ENCODE measurements at places on chromosomes 11 and 22.

- DNase-seq, result no peak
Observed at GRCh38 chr22:41140365-41140957, 48.1 kb downstream of the EP300 start.

GRCh38 chr22:44196731-44197131, 16.0 kb downstream of the PARVG start:
- no peak for DNase-seq

- DNase-seq, result no peak
Observed at GRCh38 chr11:110126936-110127335, 33.7 kb downstream of the ZC3H12C start.

- DNase-seq, result no peak
Observed at GRCh38 chr11:20068691-20069090, 91.6 kb downstream of the DBX1 start.

- DNase-seq, result no peak
Observed at GRCh38 chr11:27357250-27357649, 5.8 kb downstream of the CCDC34 start.

GRCh38 chr11:115193914-115194801, 310.1 kb downstream of the CADM1 start:
- DNase-seq, result peak; percentile 84

DNA sequence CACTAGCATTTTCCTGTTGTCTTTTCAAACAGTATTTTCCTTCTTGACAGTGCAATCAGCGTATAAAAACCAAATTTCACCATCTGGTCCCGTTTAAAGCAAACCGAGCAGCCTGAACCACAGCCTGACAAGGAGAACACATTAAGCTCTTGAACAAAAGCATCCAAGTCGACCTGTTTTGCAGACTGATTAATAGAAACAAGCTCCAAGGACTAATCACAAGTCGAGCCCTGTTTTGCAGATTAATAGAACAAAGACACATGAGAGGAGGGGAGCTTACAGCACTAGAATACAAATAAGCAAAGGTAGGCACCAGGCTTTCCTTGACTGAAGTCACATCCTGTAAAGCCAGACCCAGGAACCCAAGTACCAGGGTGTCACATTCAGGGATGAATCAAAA, 104.8 kb downstream of the MPPED2 start:
- no peak for DNase-seq

- DNase-seq, result peak; percentile 72
Observed at GRCh38 chr11:76248210-76248609, 41.9 kb upstream of the WNT11 start.

DNA sequence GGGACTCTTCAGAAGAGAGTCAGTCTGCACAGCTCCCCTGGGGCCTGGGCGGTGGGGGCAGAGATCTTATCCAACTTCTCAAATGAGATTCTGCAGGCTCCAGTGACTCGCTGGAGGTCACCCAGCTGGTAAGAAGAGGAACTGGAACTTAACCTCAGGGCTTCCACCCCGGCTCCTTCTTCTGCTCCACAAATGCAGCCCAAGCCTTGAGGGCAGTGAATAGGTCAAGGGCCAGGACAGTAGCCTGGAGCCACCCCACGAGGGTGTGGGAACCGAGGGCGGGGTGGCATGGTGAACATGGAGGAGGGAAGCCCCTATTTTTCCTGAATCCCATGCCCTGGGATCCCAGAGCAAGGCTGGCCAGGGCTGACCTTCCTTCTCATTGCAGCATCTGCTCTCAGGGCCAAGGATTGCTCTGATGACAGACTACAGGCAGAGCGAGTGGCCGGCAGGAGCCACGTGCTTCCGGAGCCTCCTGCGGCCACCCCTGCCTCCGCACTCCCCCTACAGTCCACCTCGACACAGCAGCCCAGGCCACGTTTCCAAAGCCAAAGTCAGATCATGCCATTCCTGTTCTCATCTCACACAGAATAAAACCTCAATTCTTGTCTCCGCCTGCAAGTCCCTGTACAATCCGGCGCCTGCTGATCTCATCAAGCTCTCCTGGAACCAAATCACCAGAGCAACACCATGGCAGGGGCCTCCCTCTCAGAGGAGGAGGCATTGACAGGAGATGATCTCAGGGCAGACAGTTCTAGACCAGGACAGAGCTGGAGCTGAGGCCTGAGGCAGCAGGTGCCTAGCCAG, 21.1 kb upstream of the UPK3A start:
- peak; percentile 92 for DNase-seq

DNA sequence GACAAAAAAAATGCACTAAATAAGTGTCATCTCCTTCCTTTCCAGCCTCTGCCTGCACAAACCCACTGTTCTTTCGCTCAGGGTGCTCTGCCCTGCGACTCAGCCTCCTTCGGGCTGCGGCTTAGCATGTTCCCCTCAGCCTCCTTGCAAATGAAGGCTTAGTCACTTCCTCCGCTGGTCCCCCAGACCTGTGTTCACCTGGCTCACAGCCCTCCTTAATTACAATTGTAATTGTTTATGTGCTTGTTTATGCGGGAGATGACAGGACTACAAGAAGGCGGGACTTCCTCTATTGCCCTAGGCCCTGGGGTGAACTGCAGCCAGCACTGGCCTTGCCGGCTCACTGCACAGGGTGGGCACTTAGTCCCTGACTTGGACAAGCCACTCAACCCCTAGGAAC, 303.6 kb downstream of the KIRREL3 start:
- DNase-seq, result peak; percentile 90

DNA sequence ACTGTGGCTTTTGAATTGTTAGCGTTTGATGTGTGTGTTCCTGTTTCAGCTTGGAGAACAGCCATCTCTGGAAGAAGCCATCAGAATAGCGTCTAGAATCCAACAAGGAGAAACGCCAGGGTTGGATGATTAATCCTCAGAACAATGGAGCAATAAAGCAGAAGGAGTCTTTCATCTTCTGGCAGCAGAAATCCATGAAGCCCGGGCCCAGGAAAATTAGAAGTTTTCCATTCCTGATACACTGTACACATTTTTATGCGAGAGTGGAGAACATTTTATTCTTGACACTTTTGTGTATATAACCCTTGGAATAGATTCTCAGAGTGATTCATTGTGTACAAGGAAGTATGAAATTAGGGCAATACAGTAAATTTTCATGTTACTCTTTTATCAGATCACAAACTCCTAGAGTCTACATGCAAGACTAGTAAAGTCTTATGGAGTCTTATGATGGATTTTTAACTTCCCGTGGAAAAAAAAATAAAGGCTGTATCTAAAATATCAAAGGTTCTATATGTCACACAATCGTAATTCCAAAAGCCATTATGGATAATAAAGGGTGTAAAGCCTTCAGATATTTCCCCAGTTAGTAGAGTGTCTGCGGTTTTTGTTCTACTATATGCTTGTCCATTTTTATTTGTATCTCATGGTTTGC, 45.9 kb upstream of the WEE1 start:
- DNase-seq, result no peak

GRCh38 chr11:47908198-47908597, 60.0 kb upstream of the NUP160 start:
- DNase-seq, result no peak

GRCh38 chr11:67098799-67099429, 20.1 kb upstream of the KDM2A start:
- no peak for DNase-seq

DNA sequence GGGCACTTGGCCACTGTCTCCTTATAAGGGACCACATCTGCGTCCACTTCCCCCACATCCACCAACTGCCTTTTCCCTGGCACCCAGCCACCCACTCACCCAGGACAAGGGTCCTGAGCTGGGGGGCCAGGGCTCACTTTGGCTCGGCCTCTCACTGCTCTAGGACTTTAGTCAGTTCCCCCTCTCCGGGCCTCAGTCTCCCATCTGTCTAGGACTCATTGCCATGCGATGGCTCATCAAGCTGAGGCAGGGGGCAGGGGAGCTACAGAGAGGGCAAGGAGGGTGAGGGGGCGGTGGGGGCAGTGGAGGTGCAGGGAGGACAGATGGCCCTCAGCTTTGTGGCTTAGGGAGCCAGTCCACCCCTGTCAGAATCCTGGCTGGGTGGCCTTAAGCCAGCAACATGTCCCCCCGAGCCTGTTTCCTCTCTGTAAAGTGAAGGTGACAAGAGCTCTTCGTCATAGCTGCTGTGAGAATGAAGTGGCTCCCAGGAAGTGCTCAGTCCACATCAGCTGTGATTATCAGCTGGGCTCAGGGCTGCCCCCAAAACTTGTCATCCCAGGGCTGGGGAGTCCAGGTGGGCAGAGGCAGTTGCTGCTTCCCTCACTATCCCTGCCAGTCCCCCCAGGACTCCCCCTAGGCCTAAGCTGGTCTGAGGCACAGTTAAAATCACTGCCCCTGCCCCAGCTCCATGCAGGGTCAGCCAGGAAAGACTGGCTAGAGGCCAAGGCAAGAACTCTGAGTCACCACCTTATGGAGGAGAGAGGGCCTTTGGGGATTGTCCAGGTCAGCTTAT, 14.9 kb downstream of the RAC2 start:
- DNase-seq, result no peak

DNA sequence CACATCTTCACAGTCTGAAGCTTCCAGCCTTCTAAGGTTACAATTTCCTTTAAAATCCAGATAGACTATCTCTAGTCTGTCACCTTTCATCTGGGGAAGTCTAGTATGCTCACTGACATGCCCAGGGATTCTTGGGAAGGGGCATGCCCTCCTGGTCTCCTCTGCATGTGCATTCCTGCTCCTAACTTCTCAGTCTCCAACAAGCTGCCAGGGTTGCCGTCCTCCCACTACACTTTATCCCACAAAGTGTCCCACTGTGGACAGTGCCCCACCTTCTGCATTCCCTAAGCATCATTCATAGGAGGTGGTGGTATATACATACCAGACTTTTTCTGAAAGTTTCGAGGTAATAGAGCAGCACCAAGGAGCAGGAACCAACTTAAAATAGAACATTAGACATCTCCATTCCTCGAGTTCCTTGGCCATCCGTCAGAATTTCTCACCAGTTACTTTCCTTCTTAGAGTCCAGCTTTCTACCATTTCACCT, 28.7 kb downstream of the EIF3F start:
- DNase-seq, result peak; percentile 23

DNA sequence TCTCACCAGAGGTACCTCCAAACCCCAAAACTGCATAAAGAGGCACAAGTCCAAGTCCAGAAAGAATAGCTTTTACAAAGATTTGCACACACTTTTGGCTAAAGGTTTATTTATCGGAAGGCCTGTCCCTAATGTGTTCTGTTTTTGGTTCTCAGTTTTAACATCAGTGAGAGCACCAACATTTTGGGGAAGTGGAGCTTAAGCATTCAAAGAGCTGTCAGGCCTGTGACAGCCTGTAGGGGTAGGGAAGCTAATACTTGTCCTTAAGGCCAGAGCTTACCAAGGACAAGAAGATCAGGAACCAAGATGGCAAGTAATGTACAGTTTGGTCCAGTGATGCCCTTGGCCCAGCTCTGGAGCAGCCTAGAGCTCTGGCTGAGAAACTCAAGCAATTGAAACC, 38.9 kb upstream of the SCUBE2 start:
- no peak for DNase-seq

DNA sequence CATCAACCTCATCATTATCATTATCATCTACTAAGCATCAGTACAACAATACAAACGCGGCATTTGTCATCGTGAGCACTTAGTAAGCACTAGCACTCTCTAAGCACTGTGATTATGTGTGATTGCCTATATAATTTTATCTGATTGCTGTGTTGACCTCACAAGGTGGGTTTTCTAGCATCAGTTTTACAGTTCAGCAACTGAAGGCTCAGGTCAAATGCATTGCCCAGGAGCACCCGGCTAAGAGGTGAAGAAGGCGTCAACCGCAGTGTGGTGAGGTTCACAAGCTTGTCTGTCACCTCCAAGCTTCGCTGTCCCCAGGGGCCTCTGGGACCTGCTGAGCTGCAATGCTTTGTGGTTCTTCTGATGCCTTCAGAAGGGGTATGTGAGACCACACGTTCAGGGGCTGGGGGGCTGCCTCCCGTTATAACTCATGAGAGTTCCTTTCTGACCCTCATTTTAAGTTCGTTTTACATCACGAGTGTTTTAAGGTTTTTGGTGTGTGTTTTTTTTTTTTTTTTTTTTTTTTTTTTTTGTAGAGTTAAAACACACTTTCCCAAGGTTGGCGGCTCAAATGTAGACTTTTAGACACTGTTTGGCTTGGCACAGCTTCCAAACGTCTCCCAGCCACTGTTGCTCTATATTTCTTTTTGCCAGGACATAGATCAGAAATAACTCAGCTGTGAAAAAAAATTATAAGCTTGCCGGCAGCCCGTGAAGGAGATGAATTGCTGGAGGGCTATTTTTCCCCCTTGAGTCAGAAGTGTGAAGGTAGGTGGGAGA, 33.8 kb upstream of the SCUBE1 start:
- DNase-seq, result no peak

DNA sequence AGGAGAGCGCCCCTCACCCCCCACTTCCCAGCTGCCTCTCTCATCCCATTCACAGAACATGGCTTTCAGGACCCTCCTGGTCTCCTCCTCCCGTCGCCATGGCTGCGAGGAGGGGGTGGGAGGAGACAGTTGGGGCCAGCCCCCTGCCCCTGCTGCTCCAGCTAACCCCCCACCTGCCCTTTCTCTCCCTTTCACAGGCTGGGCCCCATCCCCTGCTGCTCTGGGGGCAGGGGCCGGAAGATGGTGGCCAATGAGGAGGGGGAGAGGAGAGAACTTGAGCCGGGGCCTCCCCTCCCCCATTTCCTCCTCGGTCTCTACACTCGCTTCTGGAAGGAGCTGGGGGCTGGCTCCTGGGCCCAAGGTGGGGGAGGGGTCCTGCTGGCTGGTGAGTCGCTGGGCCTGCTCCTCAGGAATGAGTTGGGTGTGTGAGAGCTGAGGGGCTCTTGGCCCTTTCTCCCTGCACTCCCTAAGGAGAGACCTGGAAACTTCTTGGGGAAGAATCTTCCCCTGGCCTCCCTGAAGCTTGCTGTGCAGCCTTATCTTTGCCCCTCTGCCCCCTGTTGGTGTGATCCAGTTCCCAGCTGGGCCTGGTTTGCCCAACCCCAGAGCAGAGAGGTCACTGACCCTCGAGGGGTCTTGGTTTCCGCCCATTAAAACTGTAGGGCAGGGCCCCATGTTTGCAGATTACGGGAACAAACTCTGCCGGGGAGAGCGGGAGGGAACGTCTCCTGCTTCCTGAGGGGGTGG, 10.2 kb downstream of the YPEL4 start:
- DNase-seq, result peak; percentile 99

- no peak for DNase-seq
Observed at GRCh38 chr11:17907046-17907445, 105.8 kb downstream of the SERGEF start.

GRCh38 chr11:61891331-61892084, at the start of gene FADS3:
TSS of gene FADS3 (minus strand) at chr11:61891545. CDS start at chr11:61891381, 164 bp downstream.
- peak; percentile 95 for DNase-seq

DNA sequence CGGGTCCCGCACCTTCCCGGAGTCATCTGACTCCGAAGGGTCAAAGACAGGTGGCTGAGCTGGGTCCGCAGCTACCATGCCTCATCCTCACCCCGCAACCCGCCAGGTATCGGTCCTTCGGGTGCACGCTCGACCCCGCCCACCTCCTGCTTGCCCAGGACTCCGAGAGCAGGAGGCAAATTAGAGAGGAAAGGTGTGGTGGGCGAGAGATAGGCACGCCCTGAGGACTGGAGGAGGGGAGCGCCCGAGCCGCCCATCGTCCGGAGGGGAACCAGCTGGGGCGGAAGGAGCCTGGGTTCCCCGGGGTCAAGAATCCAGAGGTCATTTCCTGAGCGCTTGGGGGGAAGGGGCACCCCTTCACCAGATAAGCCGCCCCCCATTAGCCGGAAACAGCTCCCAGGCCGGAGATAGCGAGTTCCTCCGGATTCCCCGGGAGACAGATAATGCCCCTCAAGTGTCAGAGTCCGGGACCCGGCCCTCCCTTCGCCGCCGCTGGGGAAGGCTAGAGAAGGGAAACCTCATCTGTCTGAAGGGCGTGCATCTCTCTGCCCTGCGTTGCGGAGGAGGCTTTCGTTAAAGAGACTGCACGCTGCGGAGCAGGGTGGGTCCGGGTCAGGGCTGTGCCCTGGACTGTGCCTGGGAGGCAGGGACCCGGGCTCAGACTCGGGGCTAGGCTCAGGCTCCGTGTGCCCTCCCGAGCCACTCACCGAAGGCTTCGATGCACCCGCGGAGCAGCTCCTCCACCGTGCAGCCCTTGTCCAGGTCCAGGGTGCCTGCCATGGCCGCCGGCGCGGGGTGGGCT, 1.7 kb downstream of the RASGRP2 start:
- DNase-seq, result no peak

All from islet precursor cell (in vitro differentiated cells).